ENCODE measurements at places on chromosomes 5 and 9.

DNA sequence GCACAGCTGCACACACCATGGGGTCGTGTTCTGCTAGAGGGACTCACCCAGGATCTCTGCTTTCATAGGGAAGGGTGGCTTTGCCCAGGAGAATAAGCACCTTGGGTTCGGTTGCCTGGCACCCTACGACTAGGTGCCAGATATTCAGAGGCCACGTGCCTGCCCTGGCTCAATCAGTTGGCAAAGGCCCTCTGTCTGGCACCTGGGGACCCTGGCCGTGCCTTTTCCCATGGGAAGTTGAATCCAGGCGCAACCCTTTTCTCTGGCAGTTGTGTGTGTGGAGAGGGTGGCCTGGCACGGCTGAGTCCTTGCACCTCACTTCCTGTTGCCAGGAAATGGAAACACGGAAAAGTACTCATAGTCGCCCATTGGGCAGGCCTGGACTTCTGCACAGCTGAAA lies 10.2 kb upstream of the ANKH start:
- DNase-seq, result no peak

GRCh38 chr5:36653044-36653705 lies 46.8 kb downstream of the SLC1A3 start:
- DNase-seq, result no peak

- no peak for DNase-seq
Observed at GRCh38 chr9:128913995-128914772, 6.6 kb upstream of the PHYHD1 start.

DNA sequence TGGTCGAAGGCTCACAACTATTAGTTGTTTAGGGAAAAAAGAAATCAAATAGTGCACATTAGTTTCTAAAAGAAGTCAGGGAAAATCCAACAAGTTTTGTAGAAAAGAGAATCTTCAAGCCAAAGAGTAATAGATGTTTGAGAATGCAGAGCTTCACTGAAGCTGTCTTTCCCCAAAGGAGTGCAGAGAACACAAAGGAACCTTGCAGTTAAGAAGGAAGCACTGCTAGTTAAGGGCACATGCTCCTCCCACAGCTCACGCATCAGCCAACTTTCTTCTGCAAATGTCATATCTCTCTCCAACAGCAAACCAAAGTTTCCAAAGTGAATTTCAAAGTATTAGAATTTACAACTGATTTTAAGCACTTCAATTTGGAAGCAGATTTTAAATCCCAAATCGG lies 116.4 kb upstream of the FST start:
- DNase-seq, result no peak

DNA sequence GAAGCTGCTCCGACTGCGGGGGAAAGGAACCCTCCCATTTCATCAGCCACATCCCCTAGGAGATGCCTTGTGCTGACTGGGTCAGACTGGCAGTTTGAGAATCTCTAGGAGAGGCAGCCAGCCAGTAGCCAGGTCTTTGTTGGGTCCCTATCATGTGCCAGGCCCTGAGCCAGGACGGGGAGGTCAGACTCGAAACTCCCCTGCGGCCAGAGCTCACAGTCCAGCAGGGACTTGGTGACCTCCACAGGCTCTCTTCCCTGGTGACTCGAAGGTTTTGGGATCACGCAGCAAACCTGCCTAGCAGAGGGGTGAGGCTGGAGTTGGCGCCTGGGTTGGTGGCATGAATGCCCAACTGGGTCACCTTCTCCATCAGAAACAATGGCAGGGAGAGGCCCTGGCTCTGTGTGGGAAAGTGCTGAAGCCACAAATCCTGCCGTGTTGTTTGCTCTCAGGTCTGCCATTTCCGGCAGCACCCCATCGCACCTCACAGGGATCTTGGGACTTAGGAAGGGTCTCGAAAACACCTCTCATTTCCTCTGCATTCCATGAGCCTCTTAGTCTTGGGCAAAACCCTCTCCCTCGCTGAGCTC lies 14.4 kb upstream of the ORM1 start:
- no peak for DNase-seq

GRCh38 chr5:29402270-29402669 lies 1791.2 kb upstream of the CDH6 start:
- no peak for DNase-seq

DNA sequence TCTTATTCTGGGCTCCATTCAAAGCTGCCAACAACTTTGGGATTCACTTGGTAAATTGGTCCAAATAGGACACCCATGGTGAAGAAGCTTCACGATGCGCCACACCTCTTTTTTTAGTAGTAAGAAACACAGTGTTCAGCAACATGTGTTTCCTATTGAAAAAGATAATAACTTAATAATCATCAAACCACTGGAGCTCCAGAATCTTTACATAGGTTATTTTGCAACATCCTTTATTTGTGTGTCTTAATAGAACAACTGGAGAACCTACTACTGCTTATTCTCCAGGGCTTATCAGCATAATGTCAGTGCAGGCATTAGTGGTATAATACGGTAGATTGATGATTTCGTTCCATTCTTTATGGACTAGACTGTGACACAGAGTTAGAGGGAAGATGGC lies 63.3 kb upstream of the DAPK1 start:
- no peak for DNase-seq

- no peak for DNase-seq
Observed at GRCh38 chr5:55982957-55983381, 11.8 kb downstream of the IL6ST start.

- DNase-seq, result no peak
Observed at GRCh38 chr9:99931155-99931840, 24.8 kb downstream of the STX17 start.

GRCh38 chr5:123047706-123048105 lies 11.2 kb upstream of the PPIC start:
- DNase-seq, result no peak

- no peak for DNase-seq
Observed at GRCh38 chr5:133246053-133246370, 194.2 kb downstream of the HSPA4 start.

GRCh38 chr5:157214861-157215513 lies 34.3 kb downstream of the ITK start:
- DNase-seq, result no peak

GRCh38 chr9:33029231-33029786 lies 4.2 kb downstream of the DNAJA1 start:
- no peak for DNase-seq

- no peak for DNase-seq
Observed at GRCh38 chr5:133117166-133117911, 65.5 kb downstream of the HSPA4 start.
